ENCODE measurements at places on chromosomes 4 and X.

DNA sequence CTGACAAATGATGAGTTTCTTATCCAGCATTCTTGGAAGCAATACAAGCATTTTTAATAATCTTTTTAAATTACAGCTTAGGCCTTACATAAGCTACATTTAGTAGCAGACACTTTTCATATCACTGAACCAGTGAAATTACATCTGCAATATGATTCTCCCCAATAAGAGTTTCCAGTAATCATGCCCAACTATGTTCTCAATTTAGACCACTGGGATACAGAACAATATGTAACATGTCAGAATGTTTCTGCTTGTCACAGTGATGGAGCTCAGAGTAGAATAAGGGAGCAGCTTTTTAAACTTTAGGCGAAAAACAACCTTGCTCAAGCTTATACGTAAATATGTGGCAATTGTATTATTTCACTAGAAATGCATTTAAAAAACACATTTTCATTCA is 1132.2 kb downstream of the FAT4 start:
- DNase-seq, result no peak

DNA sequence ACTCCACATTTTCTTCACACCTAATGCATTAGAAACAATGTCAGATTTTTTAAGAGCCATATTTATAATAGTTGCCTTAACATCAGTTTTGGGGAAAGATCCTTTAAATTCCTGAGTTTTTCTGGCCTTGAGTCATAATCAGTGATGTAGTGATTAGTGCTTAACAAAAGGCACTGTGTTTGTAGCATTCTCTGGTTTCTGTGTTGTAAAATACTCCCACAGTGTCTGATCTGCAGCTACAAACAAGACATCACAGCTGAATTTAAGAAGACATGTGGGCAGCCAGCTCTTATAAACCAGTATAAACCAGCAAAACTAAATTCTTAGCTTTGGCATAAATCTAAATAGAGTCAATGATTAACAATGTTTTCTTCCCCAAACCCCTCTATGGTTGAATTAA is 233.8 kb downstream of the FSTL5 start:
- DNase-seq, result no peak

DNA sequence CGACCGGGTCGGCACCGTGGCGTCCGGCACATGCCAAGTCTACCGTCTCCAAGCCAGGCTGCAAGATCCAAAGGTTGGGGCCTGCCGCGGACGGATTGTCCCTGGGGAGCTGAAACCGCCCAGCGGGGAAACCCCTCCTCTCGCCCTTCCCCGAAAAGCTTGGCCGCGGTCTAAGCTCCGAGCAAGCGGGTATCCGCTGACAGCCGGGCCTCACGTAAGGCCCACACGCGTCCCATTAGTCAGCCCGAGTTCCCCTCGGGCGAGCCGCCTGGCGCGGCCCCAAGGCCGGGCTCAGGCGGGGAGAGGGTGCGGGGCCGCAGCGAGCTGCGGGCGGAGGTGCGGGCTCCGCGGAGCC is 6.8 kb upstream of the BCOR start:
- DNase-seq, result no peak

DNA sequence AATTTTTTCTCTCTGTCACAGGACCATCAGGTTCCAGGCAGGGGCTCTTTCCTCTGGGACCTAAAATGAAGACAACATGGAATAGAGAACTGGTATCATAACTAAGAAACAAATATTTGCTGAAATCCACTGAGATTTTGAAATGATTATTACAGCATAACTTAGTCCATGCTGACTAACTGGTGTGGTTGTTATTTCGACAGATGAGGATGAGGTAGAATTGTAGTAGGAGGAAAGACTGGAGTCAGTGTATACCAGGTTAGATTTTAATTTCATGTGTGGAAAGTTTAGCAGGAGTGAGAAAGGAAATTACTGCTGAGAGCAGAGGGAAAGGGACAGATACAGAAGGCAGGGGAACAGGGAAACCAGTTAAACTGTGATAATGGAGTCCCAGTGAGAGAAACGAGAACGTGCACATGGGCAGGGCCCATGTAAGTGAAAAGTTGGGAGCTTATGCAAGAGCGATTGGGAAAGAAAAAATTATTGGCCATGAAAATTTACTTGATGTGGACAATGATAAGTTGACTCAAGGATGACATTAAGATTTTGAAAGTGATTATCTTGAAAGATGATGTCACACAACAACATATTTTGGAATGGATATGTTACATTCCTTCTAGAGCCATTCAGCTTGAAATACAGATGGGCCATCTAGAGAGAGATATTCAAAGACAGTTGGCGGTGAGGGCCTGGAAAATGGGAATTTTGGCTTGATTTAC is 98.7 kb upstream of the DDIT4L start:
- no peak for DNase-seq

DNA sequence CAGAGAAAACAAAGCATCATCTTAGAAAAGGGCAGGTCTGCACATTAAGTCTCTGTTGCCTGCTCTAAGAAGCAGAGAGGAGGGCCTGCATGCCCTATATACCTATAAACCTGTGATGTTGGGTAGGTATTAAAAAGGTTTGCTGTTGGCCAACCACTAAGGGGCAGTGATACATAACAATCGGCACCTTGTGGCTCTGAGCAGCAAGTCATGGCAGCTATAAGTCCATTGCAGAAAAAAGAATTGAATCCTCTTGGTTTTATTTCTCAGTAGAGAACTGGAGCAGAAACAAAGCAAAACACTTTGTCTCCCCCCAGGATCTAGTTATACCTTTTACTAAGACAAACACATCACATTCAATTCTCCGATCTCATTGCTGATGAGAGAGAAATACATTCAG is 1364.4 kb downstream of the STIM2 start:
- DNase-seq, result no peak

- peak; percentile 55 for DNase-seq
Measured at GRCh38 chr4:3047464-3048286, 26.7 kb downstream of the HTT-AS start.

DNA sequence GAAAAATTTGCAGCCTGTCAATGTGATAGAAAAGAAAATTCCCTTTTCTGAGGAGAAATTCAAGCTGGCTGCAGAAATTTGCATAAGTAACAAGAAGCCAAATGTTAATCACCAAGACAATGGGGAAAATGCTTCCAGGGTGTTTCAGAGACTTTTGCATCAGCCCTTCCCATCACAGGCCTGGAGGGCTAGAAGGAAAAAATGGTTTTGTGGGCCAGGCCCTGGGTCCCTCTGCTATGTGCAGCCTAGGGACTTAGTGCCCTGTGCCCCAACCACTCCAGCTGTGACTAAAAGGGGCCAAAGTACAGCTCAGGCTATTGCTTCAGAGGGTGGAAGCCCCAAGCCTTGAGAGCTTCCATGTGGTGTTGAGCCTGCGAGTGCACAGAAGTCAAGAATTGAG is 23.9 kb downstream of the ZNF275 start:
- DNase-seq, result no peak

- DNase-seq, result peak; percentile 8
Measured at GRCh38 chr4:143375326-143376073, 38.8 kb downstream of the GAB1 start.

GRCh38 chrX:142156567-142156966 is 48.5 kb downstream of the MAGEC2 start:
- DNase-seq, result peak; percentile 44

DNA sequence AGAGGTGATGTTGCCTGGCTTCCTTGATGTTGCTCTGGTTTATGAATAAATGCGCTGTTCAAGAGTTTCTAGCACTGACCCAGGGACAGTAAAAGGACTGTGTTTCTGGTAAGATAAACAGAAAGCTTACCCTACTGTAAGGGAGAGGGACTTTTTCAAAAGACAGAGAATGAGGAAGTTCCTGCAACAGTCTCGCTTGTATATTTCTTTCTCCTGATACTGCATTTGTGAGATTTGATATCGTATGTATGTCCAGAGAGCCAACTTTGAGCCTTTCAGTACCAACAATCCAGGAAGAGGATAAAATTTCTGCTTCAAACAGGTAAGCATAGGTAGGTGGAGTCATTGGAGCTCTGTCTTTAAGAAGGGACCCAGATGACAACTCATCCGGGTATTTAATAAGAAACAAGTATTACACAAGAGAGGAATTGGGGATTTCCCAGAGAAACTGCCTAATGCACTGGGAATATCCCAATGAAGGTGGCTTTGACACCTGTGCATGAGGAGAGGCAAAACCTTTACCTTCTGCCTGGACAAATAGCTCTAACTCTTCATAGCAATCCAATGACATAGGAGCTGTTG is 773 bp downstream of the DAPP1 start:
- no peak for DNase-seq

DNA sequence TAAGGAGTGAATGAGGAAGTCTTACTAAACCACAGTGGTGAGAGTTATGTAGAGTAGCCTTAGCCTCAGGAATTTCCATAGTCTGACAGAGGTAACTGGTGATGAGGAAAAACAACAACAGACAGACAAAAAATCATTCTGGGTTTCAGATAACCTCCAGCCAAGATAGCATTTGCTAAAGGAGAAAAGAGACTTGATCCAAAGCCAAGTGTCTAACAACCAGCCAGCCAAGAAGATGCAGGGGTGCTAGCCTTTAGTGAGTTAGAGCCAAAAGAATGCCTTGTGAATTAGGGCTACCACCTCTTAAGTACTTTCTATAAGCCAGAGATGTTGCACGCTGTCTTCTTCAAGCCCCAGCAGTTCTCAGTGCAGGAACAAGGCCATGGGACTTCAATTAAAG is 478.0 kb upstream of the CPEB2 start:
- no peak for DNase-seq

DNA sequence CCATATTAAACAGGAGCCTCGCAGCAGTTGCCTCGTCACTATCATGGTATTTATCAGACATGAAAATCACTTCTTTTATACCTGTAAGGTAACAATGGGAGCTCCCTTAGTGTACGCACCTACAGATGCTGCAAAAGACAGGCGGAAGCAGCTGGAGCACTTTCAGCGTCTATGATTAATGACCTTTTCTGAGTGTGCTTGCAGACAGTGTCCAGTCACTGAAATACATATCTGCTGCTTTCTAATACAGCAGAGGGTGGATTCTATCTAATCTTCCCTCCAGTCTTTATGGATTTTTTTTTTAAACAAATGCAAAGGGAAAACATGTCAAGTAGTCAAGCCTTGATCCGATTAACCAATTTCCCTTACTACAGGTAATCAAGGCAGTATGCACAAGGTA is 24.1 kb downstream of the DCTD start:
- DNase-seq, result no peak

GRCh38 chr4:104420766-104421165 is 73.9 kb downstream of the CXXC4 start:
- no peak for DNase-seq

- no peak for DNase-seq
Measured at GRCh38 chrX:47539860-47540259, 21.1 kb upstream of the ARAF start.

- no peak for DNase-seq
Measured at GRCh38 chr4:116058129-116058528, 944.7 kb upstream of the NDST4 start.

GRCh38 chr4:129394635-129395034 is 298.7 kb downstream of the C4orf33 start:
- peak; percentile 66 for DNase-seq

DNA sequence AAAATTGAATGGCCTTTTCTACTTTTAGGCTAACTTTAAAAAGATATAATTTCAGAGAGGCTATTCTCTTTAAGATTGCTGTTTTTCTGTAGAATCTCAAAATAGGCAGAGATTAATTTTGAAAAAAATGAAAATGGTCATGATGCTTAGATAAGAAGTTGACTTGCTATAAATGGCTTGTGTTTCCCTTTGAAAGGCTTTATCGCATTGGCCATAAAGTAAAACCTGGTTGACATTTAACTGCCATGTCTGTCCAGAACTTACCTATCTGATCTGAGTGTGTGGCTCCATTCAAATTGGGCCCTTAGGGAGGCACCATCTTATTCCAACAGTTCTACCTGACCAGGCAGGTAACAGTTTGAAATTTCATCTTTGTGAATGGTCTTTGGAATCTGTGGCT is 56.1 kb downstream of the AFF2 start:
- DNase-seq, result no peak

- DNase-seq, result no peak
Measured at GRCh38 chr4:107120661-107121060, 84.5 kb upstream of the DKK2 start.

- DNase-seq, result no peak
Measured at GRCh38 chr4:55080174-55080865, 45.1 kb downstream of the KDR start.

GRCh38 chr4:150493851-150494250 is 88.1 kb upstream of the MAB21L2 start:
- DNase-seq, result no peak

GRCh38 chrX:21590012-21590776 is 67.9 kb downstream of the KLHL34 start:
- DNase-seq, result no peak

DNA sequence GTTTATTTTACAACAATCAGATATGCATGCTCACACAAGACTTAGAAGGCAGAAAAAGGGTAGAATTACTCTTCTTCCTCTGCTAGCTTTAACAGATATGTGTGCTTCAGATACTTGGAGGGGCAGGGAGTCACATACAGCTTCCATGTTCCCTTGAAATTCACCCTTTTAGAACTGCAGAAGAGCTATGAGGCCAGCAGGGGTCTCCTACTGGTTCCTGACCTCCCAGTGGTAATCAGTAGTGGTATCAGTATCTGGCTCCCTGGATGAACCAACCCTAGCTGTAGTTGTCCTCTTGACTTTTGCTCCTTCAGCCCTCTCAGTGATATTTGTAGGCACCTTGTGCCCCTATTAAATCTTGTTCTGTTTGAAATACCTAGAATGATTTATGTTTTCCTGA is 81.5 kb downstream of the RCHY1 start:
- DNase-seq, result no peak

- peak; percentile 27 for DNase-seq
Measured at GRCh38 chr4:140372751-140373327, 607 bp upstream of the SCOC start.

DNA sequence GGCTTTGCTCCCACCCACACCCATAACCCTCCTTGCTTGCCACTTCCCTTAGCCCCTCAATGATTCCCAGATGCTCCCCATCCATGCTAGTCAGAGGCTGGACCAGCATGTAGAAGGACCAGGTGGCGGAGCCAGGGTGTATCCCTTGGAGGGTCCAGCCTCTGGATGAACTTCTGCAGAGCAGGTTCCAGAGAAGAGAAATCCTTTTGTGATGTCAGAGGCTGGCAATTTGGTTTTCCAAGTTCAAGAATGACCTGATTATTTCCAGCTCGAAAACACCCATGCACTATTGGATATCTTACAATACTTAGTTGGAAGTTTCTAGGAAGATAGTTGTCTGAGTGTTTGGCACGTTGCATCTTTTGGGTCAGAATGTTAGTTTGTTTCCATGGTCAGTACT is 168.3 kb upstream of the RPS6KA3 start:
- DNase-seq, result no peak

GRCh38 chrX:64352081-64352480 is 43.2 kb downstream of the MTMR8 start:
- no peak for DNase-seq

GRCh38 chrX:75483933-75484332 is 38.9 kb downstream of the ZDHHC15 start:
- no peak for DNase-seq

- no peak for DNase-seq
Measured at GRCh38 chrX:37407736-37408135, 58.6 kb downstream of the PRRG1 start.

- DNase-seq, result no peak
Measured at GRCh38 chr4:126851391-126851790, 781.4 kb upstream of the INTU start.

All from NCI-H1092 (cell line).